NCI-H1092 (cell line): ENCODE measurements at places on chromosomes 11 and 22.

DNA sequence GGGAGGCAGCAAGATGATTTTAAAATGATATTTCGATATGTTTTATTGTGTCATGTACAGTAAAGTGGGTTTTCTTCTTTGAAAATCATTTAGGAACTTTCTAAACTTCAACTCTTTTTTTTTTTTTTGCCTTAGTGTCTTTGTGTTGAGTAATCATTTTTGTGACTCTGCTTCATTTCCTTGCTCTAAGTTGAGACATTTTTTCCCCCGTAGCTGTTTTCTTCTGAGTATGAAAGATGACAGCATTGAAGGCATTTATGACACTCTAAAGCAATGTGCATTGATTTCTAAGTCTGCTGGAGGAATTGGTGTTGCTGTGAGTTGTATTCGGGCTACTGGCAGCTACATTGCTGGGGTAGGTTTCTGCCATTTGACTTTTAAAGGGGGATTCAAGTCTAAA lies 23.5 kb downstream of the RRM1 start:
- no peak for DNase-seq

DNA sequence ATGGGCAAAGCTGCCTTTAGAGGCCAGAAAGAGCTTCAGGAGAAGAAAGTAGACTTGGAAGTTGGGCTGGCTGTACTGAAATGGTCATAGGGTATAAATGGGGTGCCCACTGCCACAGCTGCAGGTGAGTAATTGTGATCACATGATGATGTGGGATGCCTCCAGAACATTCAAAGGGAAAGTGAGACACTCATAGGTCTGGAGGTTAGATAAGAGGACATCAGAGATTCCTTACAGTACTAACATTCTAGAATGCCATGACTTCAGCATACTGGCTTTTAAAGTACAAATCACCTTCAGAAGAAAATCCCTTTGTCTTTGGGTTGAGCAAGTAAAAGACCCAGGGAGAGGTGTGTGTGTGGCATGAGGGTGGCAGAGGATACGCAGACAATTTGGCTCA lies 419.2 kb downstream of the TENM4 start:
- DNase-seq = no peak

GRCh38 chr11:1763336-1763795 lies 361 bp downstream of the CTSD start:
- DNase-seq = no peak

- DNase-seq = no peak
Measured at GRCh38 chr11:77771135-77771534, 49.4 kb downstream of the RSF1 start.

- no peak for DNase-seq
Measured at GRCh38 chr22:21446827-21447690, 20.1 kb upstream of the TMEM191C start.

GRCh38 chr11:100329352-100329751 lies 357.7 kb upstream of the ARHGAP42 start:
- DNase-seq = no peak

DNA sequence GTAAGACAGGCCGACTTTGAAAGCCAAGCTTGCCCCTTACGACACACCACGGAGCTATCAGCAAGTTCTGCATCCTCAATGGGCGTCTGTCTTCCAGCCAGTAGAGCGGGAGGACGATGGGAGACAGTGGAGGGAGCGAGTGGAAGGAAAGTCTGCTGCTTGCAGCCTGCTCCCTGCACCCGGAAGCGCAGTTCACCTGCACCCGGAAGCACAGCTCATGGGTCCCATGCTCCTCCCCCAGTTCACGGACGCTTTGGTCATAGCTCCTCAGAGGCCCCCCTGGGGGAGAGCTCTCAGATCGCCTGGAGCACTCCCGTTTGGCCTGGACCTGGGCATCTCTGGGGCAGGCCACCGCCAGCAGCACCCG lies 51.3 kb downstream of the FBLN1 start:
- DNase-seq = no peak

DNA sequence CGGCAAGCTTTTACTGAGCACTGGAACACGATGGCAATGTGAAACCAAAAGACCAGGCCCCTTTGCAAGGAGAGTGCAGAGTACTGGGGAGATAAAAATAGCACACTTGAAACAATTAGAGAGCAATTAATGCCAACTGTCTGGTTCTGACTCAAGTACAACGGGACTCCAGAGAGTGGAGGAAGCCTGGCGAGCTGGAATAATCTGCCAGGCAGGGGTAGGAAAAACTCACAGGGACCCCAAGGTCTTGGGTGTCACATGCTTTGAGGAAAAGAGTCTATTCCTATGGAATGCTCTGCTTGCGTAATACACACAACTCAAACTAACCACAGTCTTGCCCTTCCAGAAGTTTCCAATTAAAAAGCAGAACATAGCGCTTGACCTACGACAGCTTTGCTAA lies 113.0 kb upstream of the CLMP start:
- peak; percentile 70 for DNase-seq

- DNase-seq = no peak
Measured at GRCh38 chr11:30586251-30587144, at the start of gene MPPED2. MPPED2 (minus strand) TSS chr11:30586353; CDS start chr11:30580373, 5,980 bp downstream.

- DNase-seq = no peak
Measured at GRCh38 chr22:27554841-27555456, 246.6 kb downstream of the MN1 start.

GRCh38 chr11:1736447-1736992 lies 13.9 kb downstream of the IFITM10 start:
- DNase-seq = no peak

DNA sequence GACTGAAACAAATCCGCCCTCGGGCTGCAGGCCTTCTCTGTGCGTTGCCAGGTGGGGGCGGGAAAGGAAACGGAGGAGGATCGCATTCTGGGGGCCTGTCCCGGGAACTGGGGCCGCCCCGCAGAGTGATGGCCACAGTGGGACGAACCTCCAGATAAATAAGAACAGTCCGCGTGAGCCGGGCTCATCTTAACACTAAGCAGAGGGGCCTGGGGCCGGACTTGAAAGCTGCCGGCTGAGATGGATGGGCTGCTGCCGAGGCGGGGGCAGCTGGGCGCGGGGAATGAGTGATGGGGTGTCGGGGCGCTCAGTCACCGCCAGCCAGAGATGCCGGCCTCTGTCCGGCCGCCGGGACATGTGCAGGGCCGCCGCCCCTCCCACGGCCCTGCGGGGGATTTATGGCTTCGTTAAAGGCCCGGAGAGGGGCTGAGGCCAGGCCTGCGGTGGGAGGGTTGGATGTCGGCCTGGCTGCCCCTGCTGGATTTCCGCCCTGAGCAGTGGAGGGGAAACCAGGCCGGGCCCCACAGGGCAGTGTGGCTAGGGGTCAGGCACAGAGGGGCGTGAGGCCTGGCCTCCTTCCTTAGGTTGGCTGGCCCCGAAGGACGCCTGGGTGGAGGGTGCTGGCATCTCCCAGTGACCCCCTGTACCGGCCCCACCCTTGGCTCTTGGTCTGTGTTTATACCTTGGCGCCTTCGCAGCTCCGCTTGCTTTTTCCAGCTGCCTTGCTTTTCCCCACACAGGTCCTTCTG lies 45.3 kb upstream of the CD82 start:
- no peak for DNase-seq

DNA sequence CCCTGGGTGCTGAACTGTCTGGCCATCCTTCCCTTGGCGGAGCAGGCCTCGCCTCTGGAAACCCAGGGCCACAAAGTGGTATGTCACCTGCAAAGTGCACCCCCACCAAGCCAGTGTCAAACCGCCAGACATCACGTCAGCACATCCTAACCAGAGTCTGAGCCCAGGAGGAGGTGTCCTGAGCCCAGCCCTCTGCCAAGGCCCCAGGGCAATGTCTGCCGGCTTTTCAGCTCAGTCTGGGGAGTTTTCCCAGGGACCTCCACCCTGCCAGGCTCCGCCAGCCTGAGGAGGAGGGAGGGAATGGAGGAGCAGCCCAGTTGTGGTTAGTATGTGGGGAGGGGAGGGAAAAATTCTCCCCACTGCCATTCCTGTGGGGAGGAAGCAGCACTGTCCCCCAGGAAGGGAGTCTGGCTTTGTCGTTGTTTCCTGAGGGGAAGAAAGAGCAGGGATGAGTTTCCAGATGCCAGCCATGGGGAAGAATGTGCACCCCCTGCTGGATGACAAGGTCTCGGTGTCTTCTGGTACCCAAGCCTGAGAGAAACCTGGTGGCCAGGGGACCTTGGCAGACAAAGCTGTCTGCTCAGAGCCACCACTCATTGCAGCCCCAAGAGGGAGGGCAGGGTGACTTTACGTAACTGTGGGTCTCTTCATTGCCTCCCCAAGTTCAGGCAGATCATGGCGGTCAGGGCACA lies 81.4 kb upstream of the CD82 start:
- DNase-seq = peak; percentile 21

- DNase-seq = no peak
Measured at GRCh38 chr11:32317643-32318042, 117.7 kb downstream of the WT1 start.

GRCh38 chr11:106727256-106727655 lies 291.0 kb downstream of the GUCY1A2 start:
- DNase-seq = no peak

DNA sequence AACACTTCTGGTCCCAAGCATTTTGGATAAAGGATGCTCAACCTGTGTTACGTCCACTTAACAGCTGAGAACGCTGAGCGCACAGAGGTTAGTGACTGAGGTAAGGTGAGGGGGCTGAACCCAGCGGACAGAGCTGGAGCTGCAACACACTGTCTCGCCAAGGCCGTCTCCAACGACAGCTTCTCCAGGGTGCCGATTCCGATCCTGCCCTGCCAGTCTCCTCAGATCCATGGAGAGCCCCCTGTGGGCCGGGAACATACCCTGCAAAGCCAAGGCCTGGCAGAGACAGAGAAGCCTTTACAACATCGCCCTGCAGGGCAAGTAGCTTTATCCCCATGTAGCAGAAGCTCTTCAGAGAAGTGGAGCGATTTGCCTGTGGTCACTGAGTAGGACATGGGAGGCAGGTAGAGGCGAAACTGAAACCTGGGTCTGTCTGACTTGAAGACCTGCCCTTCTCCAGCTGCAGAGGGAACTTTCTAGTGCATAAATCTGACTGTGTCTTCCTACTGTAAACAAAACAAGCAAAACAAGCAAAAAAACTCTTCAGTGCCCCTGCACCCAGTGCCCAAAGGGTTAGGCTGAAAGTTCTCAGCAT lies 72.8 kb downstream of the SCUBE1 start:
- no peak for DNase-seq

DNA sequence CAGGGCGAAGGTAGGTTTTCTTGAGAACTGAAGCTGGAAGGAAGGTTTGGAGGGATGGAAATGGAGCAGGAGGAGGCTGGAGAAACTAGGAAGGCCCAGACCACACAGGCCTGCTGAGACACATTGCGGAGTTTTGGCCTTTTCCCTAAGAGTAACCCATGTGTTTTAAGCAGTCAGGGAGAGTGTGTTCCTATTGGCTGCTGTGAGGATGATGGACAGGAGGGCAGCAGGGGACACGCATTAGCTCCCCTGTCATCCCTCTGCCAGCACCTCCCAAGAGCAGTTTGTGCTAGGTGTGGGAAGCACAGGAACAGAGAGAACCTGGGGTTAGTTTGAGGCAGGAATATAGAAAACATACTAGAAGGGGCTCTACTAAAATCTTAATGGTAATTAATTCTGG lies 842.1 kb downstream of the TBC1D22A start:
- DNase-seq = no peak

GRCh38 chr22:38828191-38828590 lies 15.6 kb downstream of the NPTXR start:
- DNase-seq = no peak

DNA sequence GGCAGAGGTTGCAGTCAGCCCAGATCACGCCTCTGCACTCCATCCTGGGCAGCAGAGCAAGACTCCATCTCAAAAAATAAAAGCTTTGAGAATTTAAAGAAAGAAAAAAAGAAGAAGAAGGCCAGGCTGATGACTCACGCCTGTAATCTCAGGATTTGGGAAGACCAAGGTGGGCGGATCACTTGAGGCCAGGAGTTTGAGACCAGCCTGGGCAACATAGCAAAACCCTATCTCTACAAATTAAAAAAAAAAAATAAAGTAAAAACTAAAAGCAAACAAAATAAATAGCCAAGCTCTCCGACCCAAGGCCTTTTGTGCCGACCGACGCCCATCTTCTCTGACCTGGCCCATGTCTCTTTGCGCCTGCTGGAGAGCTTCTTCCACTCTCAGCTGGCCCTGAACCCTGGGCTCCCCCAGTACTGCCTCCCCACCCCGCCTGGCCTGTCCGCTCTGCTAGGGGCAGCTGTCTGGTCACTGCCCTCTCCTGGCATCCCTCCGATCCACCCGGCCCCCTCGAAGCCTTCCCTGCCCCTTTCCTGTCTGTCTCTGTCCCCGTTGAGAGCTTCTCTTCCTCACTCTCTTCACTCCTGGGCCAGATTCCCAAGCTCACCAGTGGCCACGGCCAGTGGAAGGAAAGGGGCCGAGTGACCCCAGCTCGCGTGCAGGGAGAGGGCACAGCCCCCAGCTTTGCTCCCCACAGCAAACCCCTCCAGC lies 4.8 kb upstream of the LSP1 start:
- DNase-seq = no peak

DNA sequence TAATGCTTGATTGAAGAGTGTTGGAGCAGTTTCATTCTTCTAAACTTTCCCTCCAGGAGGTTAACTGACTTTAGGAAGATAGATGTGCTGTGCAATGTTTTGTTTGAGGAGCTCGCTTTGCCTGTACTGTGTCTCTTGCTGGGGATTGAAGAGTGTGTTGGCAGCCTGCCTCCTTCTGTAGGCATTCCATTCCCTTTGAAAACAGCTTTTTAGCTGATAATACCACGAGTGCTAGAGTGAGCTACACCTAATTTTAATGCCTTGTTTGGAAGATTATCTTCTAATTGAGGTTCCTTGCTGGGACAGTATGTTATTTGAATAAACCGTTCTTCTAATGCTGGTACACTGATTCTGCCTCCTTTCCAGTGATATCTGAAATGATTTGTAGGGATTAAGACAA lies 7.2 kb downstream of the DDX10 start:
- DNase-seq = no peak

- DNase-seq = no peak
Measured at GRCh38 chr11:77117492-77117891, 10.6 kb upstream of the MYO7A start.

GRCh38 chr11:33461369-33462125 lies 204.4 kb downstream of the HIPK3 start:
- no peak for DNase-seq

- no peak for DNase-seq
Measured at GRCh38 chr11:68273026-68273738, 1.4 kb upstream of the C11orf24 start.

- DNase-seq = no peak
Measured at GRCh38 chr11:9689721-9690120, 25.8 kb downstream of the SWAP70 start.

DNA sequence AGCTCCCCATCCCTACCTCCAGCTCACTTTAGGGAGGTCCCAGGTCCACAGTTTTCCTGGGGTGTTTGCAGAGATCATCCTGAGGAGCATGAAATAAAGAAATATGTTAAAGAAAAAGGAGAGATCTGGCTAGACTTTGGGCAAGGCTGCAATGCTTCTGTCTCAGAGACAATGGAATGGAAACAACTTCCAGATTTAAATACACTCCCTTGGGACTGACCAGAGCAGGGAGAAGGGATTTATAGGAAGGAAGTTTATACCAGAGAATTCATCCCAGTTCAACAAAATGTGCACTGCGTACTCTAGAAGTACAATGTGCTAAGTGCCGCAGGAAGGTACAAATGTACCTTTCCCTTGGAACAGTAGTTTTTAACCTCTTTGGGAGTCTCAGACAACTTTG lies 40.4 kb downstream of the ETS1 start:
- DNase-seq = no peak
